ENCODE measurements at places on chromosomes 12 and 14.
A peak's percentile ranks its signal among the peaks of the same experiment; 100 is the strongest.

DNA sequence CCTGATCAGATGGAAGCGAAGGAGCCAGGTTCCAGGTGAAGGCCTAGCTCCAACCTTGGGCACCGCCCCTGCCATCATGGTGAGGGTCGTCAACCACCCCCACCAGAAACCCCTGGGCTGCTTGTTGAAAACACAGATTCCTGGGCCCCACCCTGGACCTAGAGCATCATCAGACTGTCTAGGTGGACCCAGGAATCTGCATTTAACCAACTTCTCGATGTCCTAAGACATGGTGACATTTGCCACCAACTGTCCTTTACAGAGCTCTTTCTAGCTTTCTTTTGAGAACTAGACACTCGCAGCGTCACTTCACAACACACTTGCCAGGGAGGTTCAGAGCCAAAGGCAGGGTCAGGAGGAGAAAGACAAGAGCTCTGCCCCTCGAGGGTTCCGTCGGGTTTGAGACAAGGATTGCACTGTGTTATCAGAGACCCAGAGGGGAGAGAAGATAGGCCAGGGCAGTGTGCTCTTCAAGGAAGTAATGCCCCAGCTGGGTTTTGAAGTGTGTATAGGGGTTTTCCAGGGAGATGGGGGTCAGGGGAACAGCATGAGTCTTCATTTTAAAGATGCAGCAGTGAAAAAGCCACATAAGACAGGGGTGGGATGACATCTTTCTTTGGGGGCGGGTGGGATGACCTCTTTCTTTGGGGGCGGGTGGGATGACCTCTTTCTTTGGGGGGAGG, 24.6 kb downstream of the RFLNA start:
- DNase-seq, result no peak

GRCh38 chr12:6295094-6295811, 15.2 kb upstream of the PLEKHG6 start:
- DNase-seq, result no peak

DNA sequence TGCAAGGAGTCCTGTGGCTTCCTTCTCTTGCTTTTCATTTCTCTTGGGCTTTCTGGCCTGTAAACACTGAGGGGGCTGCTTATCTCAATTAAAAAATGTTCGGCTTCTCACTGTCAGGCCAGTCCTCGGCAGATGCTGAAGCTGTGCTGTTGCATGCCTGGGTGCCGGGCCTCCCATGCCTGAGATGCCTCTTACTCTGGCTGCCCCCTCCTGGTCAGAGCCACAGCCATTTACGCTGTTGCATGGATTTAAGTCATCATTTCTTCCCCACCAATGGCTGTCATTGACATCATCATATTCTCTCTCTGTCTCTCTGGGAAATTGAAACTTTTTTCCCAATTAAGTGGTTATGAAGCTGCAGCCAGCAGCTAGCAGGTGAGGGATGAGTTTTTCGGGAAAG, 53.7 kb downstream of the FOXN4 start:
- DNase-seq, result no peak

DNA sequence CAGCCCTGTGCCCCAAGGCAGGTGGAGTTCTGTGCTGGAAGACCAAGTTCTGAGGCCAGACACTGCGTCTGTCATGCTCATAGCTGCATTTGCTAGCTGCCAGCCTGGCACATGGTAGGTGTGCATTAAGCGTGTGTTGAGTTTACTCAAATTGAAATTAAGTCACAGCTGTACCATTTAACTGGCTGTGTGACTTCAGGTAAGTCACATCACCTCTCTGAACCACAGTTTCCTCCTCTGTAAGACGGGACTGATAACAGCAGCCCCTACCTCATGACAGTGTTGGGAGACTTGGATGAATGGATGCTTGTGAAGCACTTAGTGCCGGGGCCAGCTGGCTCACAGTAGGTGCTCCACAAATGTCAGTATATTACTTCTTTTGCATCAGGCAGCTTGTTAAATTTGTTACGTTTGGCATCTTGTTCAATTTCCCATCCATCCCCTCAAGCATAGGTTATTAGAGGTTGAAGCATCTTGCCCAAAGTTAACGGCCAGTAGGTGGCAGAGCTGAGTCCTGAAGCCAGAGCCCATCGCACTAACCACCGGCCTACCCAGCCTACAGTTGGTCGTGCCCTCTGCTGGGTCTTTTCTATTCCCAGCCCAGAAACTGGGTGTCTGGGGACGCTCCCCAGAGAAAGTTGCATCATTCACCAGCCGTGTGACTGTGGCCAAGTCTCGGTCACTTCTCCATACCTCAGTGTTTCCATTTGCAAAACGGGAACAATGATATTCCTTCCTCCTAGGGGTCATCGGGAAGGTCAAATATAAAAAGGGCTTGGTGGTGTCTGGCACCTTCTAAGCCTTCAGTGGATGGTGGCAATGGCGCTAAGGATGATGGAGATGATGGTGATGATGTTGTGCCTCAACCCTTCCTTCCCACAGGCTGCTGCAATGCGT, 4.5 kb downstream of the DAO start:
- DNase-seq, result peak; percentile 54

DNA sequence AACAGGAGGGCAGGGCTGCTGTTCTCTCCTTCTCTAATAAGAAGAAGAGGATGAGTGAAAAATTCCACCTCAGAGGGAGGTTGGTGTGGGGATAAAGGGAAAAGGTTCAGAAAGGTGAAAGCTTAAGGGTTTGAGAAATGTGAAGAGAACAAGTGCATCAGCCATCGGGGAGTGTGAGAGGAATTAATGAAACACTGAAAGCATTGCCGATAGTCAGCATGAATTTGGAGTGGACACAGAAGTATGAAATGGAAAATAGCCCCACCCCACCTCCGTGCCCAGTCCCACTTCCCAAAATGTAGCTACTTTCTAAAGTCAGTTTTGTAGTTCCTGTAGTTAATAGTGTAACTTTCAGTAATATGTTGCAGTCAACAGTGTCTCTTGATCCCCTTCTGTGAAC, 33.4 kb downstream of the DIP2B start:
- DNase-seq, result no peak

- DNase-seq, result no peak
Observed at GRCh38 chr14:72731252-72732020, 162.5 kb downstream of the DPF3 start.

DNA sequence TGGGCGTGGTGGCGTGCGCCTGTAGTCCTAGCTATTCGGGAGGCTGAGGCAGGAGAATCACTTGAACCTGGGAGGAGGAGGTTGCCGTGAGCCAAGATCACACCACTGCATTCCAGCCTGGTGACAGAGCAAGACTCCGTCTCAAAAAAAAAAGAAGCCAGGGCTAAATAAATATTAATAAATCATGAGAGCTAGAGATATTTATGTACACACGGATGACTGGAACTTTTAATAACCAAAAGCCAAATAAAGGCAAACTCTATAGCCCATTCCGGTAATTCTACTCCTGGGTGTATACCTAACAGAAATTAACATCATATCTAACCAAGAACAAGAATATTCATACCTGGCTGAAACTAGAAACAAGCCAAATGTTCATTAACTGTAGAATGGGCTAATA, 7.7 kb upstream of the TRAFD1 start:
- DNase-seq, result no peak

DNA sequence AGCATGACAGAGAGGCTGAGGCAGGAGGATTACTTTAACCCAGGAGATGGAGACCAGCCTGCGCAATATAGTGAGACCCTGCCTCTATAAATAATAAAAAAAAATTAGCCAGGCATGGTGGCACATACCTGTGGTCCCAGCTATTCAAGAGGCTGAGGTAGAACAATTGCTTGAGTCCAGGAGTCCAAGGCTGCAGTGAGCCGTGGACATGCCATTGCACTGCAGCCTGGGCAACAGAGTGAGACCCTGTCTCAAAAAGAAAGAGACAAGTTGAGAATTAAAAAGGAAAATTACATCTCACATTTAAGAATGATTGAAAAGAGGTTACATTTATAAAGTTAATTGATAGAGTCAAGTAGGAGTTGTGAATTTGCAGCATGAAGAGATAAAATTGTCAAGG, 91.4 kb upstream of the TMPO start:
- DNase-seq, result no peak

DNA sequence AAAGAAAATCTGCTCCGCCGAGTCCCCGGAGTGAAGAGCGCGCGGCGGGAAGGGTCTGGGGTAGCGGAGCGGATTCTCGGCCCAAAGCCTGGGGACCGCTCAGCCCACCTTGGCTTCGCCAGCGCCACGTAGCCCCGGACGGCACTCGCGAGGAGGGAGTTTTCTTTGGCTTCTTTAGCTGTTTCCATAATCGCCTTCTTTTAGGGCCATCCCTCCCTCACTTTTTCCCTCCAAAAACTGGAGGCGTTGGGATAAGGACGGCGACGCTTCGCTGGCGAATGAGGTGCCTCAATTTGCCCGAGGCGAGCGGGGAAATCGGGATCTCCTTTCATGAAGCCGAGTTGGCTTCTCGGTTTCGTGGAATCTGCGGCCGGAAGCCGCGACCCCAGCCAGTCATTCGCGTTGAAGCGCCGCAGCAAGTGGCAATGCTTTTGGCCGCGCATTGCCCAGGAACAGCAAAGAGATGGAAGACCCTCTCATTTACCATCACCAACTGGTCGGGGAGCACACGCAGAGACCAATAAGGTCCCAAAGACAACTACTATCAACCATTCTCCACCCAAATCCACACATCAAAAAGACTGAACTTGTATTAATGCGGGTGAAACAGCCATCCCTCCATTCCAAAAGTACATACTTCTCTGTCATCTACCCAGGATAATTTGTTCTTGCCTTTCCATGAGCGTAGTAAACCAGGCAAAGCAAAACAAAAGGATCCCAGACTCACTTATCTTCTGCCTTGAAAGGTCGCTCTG, 8.4 kb upstream of the SIX1 start:
- no peak for DNase-seq

GRCh38 chr14:76710056-76711010, 50.9 kb upstream of the VASH1 start:
- DNase-seq, result no peak

GRCh38 chr12:115088995-115089841, 405.2 kb upstream of the TBX3 start:
- DNase-seq, result no peak

DNA sequence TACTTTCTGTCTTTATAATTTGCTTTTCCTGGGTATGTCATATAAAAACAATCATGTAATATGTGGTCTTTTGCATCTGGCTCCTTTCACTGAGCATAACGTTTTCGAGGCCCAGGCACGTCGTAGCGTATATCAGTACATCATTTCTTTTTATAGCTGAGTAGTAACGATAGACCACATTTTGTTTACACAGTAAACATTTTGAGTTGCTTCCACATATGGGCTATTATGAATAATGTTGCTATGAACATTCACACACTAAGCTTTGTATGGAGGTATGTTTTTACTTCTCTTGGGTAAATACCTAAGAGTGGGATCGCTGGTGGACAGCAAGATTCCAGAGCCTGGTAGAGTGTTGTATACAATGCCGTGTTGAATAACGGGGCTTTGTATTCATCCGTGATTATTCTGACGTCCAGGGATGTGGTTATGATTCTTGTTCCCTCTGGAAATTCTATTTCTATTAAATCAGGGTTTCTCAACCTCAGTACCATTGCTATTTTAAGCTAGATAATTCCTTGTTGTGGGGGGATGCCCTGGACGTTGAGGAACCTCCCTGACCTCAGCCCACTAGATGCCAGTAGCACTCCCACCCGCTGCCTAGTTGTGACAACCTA, 38.9 kb upstream of the CIT start:
- DNase-seq, result no peak

- DNase-seq, result no peak
Observed at GRCh38 chr12:90572778-90573177, 382.2 kb downstream of the CCER1 start.

DNA sequence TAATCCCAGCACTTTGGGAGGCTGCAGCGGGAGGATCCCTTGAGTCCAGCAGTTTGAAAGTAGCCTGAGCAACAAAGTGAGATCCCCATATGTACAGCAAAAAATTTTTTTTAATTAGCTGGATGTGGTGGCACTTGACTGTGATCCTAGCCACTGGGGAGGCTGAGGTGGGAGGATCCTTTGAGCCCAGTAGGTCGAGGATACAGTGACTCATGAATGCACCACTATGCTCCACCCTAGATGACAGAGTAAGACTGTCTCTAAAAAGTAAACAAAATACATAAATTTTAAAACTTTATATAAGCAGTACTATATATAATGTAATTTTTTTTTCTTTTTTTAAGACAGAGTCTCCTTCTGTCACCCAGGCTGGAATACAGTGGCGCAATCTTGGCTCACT, 115.4 kb downstream of the ESR2 start:
- DNase-seq, result no peak

DNA sequence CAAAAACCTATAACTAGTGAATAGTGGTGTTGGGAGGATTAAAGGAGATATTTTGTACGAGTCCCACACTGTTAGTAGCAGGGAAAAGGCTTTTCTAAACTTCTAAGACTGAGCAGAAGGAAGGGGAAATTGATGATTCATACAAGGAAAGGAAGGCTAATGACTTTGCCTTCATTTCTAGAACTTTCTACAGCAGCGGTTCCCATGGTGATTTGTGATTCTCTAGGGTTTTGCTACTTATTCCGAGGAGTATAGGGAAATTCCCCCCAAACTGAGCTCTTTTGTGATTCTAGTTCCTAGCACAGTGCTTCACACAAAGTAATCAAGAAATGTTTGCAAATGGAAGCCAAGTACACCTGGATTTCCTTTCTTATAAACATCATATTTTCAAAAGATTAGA, 23.8 kb upstream of the PWP1 start:
- DNase-seq, result no peak

- no peak for DNase-seq
Observed at GRCh38 chr12:94710933-94711332, 60.6 kb upstream of the TMCC3 start.

- DNase-seq, result no peak
Observed at GRCh38 chr12:26966842-26967241, 28.6 kb downstream of the FGFR1OP2 start.

- DNase-seq, result no peak
Observed at GRCh38 chr12:104130760-104131159, 7.2 kb downstream of the NFYB start.

GRCh38 chr14:30581283-30581625, 22.3 kb downstream of the G2E3 start:
- DNase-seq, result no peak

- no peak for DNase-seq
Observed at GRCh38 chr12:47077206-47078085, 2.0 kb upstream of the PCED1B start.

GRCh38 chr14:104516906-104517305, 62.7 kb upstream of the C14orf180 start:
- no peak for DNase-seq

GRCh38 chr12:120833849-120834248, 70.3 kb downstream of the SPPL3 start:
- DNase-seq, result no peak

DNA sequence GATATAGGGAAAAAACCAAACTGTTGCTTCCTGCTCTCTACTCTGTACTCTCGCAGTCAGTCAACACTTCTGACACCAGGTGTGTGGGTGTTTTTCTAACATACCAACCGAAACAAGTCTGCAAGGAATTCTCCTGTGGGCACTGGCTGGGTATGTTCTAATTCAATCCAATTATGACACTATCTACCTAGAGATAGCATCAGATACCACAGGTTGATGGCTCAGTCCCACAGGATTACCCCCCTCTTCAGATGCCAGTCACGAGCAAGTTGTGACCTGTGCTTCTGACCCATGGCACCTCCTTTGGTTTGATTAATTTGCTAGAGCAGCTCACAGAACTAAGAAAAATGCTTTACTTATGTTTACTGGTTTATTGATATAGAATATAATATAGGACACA, 78.3 kb downstream of the DYRK2 start:
- no peak for DNase-seq

Data from omental fat pad (tissue), 4 donors.